ENCODE measurements at places on chromosomes 2 and 18.
A peak's percentile ranks its signal among the peaks of the same experiment; 100 is the strongest.

GRCh38 chr2:2569836-2570235 lies 238.8 kb upstream of the MYT1L start:
- no peak for DNase-seq

GRCh38 chr2:59425247-59425646 lies 1128.2 kb downstream of the BCL11A start:
- no peak for DNase-seq

DNA sequence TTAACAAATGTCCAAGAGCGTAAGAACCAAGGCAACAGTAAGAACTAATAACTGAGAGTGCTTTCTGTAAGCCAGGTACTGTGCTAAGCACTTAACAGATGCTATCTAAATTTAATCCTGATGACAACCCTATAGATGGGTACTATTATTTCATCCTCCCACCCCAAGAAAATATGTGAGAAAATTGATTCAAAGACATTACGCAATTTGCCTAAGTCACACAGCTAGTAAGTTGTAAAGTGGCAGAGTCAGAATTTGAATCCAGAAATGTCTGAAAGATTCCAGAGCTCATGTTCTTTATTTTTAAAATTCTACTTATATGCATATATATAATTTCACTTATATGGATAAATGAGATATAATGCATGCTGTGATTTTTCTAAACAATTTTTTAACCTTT lies 10.1 kb downstream of the LDAH start:
- no peak for DNase-seq

DNA sequence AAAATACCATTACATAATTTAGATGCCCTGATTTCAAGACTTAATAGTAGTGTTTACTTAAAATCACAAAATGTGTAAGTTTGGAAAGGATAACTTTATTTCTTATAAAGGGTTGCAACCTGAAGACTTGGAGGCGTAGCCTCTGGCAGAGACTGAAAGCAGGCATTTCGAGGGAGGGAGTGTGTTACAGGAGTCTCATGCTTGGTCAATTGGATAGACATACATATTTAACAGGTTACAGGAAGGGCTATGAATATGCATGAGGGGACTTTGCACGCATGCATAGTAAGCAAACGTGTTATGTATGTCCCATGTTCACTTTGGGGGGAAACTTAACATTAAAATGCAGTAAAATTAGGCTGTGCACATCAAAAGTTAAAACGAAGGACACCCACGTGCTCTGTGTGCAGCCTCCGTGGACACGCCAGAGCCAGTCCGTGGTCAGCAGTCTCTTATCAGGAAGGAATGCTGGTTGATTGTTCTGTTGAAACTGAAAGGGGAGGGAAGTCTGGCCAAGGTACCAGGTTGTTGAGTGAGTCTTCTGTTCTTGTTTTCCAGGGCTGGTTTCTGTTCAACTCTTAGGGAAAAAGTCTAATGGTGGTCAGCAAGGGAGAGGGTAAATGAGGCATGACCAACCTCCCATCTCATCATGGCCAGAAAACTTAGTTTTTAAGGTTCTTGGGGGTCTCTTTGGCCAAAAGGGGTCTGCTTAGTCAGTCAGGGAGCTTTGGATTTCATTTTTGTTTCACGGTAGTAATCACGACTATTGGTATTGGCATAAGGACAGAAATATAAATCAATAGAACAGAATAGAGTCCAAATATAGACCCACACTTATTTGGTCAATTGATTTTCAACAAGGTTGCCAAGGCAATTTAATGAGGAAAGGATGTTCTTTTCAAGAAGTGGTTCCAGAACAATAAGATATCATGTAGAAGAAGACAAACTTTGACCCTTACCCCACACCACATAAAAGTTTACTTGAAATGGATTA lies 121.9 kb downstream of the MCFD2 start:
- no peak for DNase-seq

GRCh38 chr18:22207021-22207758 lies 37.8 kb downstream of the GATA6 start:
- peak; percentile 64 for DNase-seq

DNA sequence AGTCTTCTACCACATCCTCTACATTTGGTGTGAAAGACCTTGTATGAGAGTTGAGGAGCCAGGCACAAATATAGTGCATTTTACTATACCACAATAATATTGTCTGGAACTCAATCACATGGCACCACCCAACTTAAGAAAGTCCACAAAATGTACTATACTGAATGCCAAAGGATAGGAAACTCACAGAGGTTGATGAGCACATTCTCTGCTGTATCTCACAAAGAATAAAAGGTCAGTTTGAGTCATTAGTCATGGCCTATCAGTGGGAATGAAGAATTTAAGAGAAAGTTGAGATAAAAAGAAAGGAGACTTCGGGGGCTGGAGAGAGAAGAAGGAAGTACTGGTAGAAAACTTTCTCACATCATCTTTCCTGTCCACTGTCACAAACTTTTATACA lies 134.3 kb downstream of the RDH14 start:
- DNase-seq: no peak

- DNase-seq: no peak
Measured at GRCh38 chr18:55421308-55421614, 166.7 kb downstream of the TCF4 start.

DNA sequence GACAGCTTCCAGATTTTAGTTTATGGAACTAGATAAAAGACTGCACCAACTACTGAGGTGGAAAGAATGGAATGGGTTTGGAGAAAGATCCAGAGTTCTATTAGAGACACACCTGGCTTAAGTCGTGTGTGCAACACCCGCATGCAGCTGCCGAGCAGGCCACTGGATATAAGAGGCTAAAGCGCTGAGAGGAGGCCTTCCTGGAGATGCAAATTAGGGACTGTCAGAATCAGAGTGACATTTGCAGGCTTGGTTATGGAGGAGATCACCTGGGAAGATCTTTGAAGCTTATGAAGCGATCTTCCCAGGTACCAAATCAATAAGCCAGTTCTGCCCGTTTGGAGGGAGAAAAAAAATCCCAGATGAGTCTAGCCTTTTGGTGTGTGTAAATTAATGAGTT lies 30.4 kb upstream of the KLHL29 start:
- DNase-seq: no peak

DNA sequence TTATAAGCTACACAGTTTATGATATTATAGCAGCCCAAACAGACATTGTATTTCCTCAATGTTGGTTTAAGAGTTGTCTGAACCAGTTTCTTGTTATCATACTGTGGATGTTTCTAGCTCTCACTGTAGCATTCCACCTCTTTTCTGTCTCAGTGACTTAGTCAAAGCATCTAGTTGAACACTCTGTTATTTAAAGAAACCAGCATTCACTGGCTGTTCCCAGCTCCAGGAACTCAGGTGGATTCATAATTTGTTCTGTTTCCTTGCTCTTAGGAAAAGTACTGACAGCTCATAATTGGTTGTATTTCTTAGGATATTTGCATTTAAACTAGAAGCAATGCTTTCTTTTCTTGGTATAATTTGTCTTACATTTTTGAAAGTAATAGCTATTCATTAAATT lies 17.5 kb downstream of the LRATD1 start:
- no peak for DNase-seq

- no peak for DNase-seq
Measured at GRCh38 chr2:30104307-30104706, 42.5 kb upstream of the YPEL5 start.

DNA sequence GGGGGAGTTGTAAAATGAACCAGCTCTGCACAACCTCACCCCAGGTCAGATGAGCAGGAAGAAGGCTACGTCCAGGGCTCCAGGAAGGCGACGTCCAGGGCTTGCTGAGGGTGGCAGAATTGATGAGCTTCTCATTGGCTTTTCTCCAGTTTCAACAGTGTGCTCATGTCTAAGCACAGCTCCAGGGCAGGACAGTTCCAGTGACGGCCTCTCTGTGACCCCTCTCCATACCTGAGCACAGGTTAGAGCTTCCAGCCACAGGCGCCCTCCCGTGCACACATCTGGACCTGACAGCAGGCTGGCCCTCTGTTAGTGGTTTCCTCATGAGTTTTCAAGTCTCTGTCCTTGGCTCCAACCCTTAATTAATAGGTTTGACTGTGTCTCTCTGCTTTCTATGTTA lies 327.6 kb downstream of the ZNF516 start:
- DNase-seq: no peak

All from fibroblast of mammary gland (primary cell).